ENCODE measurements at places on chromosomes 2 and 18.
A peak's percentile ranks its signal among the peaks of the same experiment; 100 is the strongest.

- no peak for DNase-seq
Measured at GRCh38 chr2:42618116-42618515, 49.7 kb downstream of the MTA3 start.

DNA sequence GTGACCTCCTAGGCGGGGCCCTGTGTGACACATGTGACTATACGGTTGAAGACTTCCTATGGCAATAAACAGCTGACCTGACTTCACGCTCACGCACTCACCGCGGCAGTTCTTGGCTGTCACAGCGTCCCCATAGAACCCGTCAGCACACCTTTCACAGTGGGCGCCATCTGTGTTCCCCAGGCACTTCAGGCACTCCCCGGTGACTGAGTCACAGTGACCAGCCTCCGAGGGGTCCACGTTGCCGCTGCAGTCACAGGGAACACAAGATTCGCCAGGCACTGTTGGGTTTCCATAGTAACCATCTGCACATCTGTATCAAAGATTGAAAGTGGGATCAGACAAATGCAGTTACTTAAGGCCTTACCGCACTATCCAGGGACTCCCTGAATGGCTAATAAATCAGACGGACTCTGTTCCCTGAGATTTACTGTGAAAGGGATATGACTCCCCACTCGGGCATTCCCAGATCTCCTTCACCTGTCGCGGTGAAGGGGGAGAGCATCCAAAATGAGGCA lies 94.5 kb downstream of the LAMA1 start:
- DNase-seq, result no peak

- no peak for DNase-seq
Measured at GRCh38 chr2:75317802-75318201, 118.5 kb upstream of the TACR1 start.

GRCh38 chr2:26840937-26841610 lies 6.9 kb upstream of the DPYSL5 start:
- DNase-seq, result no peak

DNA sequence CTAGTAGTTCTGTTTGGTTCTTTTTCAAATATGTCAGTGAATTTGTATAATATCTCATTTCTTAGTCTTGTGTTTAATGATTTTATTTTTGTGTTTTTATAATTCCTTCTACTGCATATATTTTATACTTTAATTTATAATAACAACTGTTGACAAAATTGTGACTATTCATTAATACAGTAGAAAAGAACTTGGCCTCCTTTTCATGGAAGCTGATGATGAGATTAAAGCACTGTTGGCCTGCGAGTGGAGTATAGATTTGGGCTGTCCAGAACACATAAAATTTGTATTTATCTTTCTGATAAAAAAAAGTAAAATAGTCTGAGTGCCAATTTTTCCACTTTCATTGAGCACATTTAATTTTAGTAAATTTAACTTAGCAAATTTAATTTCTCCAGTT lies 12.1 kb downstream of the CFLAR start:
- no peak for DNase-seq

DNA sequence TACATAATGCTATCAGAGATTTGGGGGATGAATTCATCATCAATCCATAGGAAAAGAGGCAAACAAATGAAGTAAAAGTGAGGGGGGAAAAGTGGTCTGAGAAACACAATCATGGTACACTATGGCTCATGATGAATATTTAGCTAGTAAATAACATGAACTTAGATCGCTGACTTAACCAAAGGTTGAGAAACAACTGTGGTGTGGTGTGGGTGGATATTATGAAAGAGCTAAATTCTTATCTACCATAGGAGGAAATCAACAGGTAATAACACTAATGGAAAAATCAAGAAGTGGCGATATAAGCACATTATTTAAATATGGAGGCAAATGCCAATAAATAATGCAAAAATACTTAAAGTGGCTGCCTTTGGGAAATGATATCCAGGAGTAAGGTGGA lies 12.2 kb upstream of the TPRKB start:
- DNase-seq, result no peak

DNA sequence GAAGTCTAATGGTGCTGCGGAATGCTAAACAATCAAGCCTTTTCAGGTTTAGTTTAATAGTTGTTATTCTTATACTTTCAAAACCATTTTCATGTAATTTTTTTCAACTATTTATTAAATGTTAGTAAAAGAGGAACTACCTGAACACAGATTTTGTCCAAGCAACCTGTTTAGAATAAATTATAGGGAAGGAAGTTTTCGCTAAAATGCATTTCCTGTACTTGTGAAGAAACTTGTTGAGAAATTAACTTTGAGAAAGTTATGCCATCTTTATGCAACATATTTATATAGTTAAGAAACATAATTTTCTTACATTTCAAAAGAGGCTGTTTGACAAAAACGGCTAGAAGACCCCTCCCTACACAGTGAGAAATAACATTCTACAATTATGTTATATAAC lies 16.6 kb downstream of the MAP4K4 start:
- DNase-seq, result no peak

DNA sequence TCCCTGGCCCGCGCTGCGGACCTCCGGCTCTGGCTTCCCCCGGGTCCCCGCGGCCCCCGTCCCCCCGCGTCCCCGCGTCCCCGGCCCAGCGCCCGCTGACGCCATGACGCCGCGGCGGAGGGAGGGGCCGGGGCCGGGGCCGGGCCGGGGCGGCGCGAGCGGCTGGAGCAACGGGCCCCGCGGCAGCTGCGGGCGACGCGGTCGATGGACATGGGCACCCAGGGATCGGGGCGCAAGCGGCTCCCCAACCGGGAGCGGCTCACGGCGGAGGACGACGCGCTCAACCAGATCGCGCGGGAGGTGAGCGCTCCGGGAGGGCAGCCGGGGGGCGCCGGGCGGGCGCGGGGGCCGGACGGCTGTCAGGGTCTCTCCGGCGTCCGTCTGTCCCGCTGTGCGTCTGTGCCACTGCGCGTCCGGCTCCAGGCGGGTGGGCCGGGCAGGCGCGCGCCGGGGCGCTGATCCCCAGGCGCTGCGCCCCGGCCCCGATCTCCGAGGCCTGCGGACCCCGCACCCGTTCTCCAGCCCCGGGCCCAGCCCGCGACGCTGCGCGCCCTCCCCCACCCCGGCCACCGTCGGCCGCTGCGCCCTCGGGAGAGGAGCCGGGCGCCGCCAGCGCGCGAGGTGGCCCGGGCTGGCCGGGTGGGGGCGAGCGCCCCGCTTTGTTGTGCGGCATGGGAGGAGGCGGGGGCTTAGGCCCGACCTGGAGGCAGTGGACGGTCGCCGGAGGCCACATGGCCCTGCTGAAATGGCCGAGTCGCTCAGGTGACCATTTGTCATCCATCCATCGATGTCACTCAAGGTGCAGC lies at the start of gene LRRFIP1:
Gene LRRFIP1, plus strand, starts transcription at position 147 of the 806 bp plus-strand sequence. Its CDS starts 58 bp downstream, at position 205.
- no peak for DNase-seq

DNA sequence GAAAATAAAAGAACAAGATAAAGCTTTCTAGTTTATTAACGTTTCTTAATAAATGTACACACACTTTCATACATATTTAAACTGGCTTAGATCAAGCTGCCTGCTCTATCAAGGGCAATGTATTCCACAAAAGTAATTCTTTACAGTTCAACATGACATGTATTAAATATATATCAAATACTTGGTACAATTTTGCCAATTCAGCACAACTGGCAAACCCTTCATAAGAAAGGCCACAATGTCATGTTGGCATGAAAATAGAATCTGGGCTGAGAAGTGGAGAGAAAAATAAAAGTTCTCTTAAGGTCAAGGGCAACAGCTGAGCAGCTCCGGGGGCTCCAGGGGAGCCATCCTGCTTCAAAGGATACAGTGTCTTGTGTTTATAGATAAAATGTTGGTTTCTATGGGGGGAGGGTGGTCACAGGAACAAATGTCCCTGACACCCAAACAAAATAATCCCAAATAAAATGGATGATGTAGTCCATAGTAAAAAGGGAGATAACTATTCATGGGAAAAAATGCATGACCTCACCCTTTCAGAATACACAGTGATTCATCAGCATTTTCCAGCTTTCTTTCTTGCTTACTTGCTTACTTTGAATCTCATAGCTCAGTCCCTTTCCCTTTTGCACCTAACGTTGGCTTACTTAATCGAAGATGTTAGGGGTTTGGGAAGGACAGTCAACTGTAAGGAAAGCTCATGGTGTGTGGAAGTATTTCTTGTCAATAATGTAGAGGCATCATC lies 494.9 kb downstream of the NYAP2 start:
- DNase-seq, result no peak

DNA sequence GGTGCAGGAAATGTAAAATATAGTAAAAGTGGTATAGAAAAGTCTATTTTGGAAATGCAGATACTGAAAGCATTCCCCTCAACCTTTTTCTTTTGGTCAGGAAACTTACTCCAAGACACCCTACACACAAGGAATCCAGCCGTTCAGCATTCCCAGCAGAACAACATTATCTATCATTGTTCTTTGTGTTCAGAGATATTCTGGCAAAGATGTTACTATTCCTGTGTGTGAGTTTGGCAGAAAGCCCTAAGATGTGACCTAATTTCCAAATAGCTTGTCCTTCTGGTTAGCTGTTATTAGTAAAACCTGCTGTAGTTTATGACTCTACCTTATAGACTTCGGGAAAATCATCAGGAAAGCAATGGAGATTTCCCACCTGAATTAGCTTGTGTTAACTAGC lies 78.1 kb upstream of the PELI1 start:
- DNase-seq, result no peak

DNA sequence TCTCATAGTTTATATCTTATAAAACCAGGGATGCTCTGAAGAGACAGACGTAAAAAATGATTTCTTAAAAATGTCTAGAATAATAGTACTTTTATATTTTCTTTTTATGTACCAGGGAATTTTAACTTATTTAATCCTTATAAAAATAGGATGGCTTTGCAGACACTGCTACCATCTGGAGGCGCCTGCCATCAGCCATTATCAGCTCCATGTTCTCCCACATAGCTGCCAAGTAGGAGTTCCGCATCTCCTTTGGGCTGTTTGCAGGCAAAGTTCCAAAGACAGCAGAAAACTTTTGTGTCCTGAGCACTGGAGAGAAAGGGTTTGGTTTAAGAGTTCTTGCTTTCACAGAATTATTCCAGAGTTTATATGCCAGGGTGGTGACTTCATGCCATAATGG lies 69.2 kb downstream of the MTX2 start:
- DNase-seq, result no peak

- no peak for DNase-seq
Measured at GRCh38 chr2:187615364-187615763, 61.1 kb upstream of the TFPI start.

DNA sequence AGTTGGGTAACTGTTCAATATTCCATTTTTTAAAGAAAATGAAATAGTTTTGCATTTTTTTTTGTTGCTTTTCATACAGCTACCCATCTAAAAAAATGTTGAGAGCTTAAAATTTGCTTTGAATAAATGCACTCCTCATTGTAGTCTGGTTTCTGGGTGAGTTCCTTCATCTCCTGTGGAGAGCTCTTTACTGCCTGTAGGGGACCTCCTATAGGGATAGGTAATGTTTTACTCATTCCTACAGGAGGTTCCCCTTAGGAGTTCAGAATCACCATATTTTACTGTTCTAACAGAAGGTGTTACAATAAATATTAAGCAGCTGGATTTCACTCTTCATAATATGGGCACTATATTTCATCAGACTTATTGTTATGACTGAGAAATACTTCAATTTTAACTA lies 947.3 kb upstream of the CRIM1 start:
- DNase-seq, result no peak

- no peak for DNase-seq
Measured at GRCh38 chr2:235834781-235835180, 333.4 kb downstream of the GBX2 start.

DNA sequence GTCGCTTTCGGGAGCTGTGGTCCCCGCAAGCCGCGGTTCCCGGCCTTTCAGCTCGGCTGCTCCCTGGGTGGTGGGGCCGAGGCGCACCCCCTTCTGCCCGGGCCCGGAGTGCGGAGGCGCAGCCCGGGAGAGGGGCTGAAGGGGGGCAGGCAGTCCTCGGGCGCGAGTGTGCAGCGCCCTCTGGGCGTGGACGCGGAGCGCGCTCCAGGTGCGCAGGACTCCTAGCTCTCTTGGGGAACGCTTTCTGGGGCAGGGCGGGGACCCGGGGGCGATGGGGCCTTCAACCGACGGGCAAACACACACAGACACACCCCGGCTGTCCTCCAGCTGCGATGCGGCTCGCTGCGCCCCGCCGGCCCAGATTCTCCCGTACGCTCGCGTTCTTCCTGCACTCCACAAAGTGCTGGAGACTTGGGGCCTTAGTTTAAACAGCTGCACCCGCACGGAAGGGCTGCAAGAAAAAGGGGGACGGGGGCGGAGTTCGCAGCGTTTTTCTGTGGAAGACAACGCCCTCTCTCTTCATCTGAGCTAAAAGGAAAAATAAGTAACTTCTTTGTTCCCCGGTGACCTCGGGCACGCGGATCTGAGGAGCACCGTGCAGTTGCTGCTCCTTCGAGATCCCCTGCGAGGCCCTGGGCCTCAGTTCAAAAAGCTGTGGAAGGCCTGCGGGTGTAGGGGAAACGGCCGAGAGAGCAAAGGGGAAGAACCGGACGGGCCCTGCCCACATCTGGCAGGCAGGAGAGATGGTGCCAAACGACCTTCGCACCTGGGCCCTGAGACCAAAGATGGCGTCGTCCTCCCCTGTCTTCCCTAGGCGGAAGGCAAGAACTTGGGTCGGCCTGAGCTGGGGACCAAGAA lies 593 bp upstream of the SDC1 start:
- DNase-seq, result peak; percentile 19

DNA sequence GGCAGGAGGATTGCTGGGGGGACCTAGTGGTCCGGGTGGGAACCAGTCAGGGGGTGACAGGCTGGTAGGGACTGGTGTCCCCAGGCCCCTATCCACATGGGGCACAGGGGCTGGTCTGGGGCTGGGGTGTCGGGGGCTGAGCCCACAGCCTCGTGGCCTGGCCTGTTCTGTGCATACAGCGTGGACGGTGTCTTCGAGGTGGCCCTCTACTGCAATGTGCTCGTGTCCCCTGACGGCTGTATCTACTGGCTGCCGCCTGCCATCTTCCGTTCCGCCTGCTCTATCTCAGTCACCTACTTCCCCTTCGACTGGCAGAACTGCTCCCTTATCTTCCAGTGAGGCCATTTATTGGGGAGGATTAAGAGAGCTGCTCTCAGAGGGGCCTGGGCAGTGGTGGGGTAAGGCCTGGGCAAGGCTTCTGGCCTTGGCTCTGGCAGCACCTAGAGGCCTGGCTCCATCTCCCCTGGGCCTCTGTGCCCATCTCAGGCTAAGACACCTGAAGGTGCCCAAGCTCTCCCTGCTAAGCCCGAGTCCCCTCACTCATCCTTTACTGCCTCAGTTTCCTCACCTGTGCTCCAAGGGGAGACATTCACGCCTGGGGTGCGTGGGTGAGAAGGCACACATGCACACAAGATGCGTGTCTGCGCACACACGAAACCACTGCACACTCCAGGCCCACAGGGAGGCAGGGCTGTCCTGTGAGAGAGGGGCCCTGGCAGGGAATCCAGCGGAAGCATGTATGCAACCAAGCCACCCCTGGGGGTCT lies 1.9 kb downstream of the CHRNG start:
- DNase-seq, result no peak

DNA sequence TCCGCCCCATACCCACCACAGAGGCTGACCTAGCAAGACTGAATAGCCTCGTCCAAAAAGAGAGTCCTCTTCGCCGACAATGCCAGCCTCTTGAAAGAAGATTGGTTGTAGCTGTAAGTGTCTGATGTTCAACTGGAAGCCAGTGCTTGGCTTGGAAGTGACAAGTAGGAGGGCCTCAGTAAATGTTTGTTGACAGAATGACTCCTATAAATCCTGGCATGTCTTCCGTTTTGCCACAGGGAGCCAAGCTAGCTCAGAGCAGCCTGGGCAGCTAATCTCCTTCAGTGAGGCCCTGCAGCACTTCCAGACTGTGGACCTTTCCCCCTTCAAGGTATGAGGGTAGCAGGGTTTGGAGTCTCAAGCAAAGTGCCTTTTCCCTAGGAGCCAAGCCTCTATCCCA lies 14.9 kb downstream of the ELMOD3 start:
- DNase-seq, result no peak
